HEK293T (cell line): ENCODE measurements at places on chromosomes 11 and 22.

DNA sequence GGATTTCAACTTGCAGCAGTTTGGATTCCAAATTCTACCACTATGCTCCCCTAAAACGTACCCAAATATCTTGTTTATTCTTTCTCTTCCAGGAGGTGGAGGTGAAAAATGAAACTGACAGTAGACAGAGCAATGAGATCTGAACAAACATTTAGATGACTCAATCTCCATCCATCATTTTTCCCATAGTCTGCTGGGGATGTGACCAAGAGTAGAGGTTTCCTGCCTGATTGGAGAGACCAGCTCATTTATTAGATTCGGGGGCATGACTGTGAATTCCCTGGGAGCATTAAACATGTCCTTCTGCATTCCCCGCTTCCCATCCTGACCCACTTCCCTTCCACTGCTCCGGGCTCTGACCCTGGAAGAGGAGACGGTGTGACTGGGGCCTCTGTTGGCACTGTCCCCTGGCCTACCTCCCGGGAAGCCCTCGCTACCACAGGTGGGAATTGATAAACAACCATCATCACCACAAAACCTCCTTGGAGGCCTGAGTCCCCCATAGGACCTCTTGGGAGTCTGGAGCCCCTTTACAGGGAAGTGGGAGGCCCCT, 20.3 kb downstream of the DKK3 start:
- no peak for DNase-seq

GRCh38 chr11:77580712-77581337, 8.9 kb upstream of the AQP11 start:
- no peak for DNase-seq

DNA sequence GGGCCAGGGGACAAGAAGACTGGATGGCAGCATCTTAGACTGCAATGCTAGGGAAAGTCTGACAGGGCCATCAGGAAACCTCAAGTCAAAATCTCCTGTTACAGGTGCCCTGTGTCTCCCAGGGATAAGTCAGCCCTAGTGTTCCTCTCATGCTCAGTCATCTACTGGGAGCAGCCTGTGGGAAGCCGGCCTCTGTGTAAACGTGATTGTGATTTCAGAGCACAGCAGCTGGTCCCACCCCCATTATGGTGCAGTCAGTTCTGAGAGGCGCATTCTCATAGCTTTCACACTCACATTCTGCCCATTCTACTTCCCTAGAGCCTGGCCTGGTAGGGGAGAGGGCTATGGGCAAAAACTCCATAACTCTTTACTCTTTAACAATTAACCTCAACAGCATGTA, 7.2 kb upstream of the SLN start:
- DNase-seq, result no peak

- no peak for DNase-seq
Measured at GRCh38 chr11:48006301-48006992, 26.1 kb downstream of the PTPRJ start.

DNA sequence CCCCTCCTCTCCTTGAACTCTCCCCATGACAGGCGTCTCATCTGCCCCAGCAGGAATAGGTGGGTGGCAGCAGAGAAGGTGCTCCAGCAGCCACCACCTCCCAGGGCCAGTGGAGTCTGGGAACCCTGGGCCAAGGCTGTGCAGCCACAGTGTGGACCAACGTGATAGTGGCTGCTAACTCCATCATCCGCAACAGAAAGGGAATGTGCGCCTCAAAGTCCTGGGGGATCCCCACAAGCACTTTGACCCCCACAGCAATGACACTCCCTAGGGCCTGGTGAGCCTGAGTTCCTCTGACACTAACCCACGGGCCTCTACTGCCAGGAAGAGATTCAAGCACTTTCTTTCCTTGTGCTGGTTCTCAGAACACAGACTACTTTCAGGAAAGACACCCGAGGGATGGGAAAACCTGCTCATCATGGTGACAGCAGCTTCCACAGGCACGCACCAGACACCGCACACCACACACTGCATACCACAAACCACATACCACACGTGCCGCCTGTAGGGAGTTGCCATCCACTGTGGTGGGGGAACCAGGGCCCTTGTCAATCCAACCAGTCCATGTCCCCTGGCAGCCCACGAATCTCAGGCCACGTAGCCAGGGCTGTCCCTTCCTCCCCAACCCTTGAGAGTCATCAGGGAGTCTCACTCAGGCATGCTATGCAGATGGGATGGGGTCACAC, 3.4 kb upstream of the SLC25A1 start:
- no peak for DNase-seq

GRCh38 chr22:27581688-27582087, 219.9 kb downstream of the MN1 start:
- DNase-seq, result no peak

- no peak for DNase-seq
Measured at GRCh38 chr11:12195768-12196167, 85.4 kb downstream of the MICAL2 start.

GRCh38 chr11:115741376-115742107, 237.3 kb upstream of the CADM1 start:
- DNase-seq, result no peak
